Activated naive CD4-positive, alpha-beta T cell treated with Interleukin-2 at 50 U/mL for 16 hours (primary cell): ENCODE measurements at places on chromosomes 1 and 21.

GRCh38 chr1:221810406-221810805 is 68.5 kb upstream of the DUSP10 start:
- no peak for DNase-seq

GRCh38 chr1:160077486-160077885 is 3.9 kb upstream of the KCNJ9 start:
- no peak for DNase-seq

DNA sequence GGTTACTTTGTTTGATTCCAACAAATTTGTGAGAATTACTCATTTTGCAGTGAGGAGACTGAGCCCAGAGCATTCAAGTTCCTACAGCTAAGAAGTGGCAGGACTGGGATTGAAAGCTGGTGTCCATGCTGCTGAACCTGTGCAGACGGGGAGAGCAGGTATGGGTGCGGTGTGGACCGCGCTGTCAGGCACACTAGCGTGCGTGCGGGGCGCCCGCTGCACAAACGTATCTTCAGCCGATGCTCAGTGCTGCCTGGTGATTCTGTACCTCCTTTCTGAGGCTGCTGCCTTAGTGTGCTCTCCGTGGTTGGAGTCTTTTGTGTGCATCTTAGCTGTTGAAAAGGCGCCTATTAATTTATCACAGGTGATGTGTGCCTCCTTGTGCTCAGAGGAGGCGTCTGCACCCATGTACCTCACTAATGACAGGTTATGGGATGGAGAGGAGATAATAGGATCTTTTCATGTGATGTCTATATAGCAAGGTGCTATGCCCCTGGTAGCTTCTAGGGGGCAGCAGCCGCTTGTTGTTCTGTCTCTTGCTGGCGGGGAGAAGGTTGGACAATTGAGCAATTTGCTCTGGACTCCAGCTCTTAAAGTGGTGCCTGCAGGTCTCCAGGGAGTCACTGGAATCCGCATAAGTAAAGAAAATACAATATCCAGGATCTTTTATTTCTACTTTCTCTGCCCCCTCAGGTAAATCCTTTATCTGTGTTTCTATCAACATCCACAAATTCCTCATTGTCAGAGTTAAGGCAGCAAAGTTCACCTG is 32.5 kb downstream of the PEX14 start:
- DNase-seq = peak; percentile 58

- no peak for DNase-seq
These were observed 6.2 kb downstream of the C1orf115 start for GRCh38 chr1:220696226-220696862.

- DNase-seq = no peak
These were observed 23.7 kb downstream of the MKNK1 start for GRCh38 chr1:46580140-46580903.

GRCh38 chr1:38486085-38486484 is 373.5 kb downstream of the RRAGC start:
- no peak for DNase-seq

DNA sequence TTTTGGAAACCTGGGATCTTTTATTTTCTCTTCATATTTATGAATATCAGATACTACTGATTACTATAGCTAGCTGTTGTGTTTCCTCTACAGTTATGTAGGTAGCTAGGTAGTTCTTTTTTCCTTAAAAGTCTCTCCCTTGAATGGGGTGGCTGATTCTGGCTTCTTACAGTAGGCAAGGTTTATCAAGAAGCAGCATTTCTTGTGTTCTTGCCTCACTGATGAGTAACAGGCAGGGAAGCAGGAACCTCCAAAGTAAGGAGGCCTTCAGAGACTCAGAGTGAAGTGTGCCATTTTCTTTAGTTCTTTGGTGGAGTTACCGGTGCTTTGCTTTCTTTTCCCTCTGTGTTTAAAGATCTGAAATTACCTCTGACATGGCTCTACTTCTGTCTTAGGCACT is 56.0 kb downstream of the ZMYM4 start:
- DNase-seq = no peak

GRCh38 chr1:220824031-220824989 is 37.6 kb downstream of the MTARC1 start:
- no peak for DNase-seq

GRCh38 chr1:224211206-224211962 is 28.3 kb downstream of the DEGS1 start:
- DNase-seq = no peak

DNA sequence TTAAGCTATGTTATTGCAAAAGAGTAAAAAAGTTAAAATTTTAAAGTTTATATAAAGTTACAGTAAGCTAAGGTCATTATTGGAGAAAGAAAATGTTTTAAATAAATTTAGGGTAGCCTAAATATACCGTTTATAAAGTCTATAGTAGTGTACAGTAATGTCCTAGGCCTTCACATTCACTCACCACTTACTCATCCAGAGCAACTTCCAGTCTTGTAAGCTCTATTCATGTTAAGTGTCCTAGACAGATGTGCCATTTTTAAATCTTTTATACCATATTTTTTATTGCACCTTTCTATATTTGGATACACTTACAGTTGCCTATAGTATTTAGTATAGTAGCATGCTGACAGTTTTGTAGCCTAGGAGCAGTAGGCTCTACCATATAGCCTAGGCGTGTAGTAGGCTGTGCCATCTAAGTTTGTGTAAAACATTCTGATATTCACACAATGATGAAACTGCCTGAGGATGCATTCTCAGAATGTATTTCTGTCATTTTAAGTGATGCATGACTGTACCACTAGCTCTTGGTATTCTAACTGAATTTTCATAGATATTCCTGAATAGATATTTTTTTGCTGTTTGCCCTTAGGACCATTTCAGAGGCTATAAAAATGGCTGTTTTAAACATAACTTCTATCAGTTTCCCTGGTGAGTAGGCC is 26.8 kb downstream of the PPP2R5A start:
- DNase-seq = no peak

DNA sequence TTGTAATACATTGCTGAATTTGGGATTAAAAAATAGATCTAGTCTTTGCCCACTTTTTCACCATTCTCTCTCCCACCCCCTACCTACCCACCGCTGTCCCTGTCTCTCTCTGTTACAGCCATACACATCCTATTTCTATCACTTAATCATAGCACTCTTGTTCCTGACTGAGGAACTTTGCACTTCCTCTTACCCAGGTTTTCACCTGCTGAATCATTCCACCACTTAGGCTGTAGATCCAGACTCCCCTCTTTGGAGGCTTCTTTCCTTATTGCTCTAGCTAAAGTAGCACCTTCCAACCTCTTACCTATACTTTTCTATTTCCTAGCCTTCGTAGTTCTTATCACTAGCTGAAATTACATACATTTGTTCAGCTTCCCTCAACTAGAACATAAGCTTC is 59.6 kb downstream of the ATP6V1G3 start:
- DNase-seq = no peak
